ENCODE measurements at places on chromosomes 6 and 20.

DNA sequence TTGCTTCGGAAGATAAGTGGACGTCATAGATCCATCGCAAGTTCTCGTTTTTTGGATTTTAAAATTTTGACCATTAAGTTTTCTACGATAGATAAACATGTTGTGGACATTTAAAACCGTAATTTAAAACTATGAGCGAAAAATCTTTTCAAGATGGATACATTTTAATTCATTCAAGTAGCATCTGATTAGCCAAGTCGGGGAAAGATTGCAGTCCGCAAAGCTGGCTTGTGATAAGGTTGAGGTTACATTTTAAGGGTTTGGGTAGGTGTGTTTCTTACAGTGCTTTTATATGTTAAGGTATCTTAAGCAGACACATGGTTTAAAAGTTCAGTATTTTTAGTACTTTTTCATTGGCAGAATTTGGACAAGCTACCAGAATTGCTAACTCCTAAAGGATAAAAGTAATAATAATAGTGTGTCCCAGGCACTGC lies 1.2 kb downstream of the WTAP start:
- DNase-seq, result peak; percentile 22
- no peaks in the 10 kb centered on the region for H3K36me3 ChIP-seq
- H3K27me3 ChIP-seq, result no peaks in the 10 kb centered on the region
- H3K4me1 ChIP-seq, result no peaks in the 10 kb centered on the region

GRCh38 chr20:8432435-8433148 lies 300.5 kb downstream of the PLCB1 start:
- no peaks in the 10 kb centered on the region for H3K27me3 ChIP-seq
- H3K4me3 ChIP-seq, result no peak overlapping the region
- H3K27ac ChIP-seq, result peak overlapping the region; percentile 28

DNA sequence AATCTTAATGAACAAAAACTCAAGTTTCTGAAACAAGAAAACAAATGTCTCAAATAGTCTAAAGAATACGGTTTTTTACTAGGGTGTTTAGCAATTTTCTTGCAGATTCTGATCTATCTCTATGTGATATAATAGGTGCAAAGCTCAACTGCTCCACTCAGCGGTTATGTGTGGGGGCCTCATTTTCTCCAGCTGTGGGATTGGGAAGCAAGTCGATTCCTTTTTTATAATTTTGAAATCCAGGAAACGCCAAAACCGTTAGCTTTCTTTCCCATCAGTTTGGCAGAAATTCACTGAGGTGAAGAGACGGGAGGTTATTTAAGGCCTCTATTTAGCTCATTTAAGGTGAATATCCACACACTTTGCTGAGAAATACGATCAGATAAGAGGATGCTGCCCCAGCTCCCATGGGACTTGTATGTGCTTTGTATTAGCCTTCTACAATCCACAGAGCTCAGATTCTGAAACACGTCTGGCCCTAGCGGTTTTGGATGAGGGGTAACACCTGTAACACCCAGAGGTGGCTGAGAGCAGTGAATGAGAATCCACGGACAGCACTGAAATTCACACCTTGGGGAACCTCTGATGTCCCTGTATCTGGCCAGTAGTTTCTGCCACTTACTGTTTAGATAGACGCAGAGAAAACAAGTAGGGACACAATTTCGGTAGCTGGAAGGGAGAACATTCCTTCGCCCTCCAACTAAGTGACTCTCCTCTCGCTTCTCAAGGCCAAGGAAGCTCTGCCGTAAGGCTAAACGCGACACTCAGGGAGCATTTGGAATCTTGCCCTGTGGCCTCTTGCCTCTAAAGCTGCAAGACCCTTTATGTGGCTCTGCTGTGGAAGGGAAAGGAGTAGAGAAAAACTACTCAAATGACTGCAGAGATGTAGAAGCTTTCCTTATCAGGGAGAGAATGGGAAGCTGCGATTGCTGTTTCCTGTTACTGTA lies 6.5 kb upstream of the BCAS4 start:
- no peaks in the 10 kb centered on the region for H3K27me3 ChIP-seq
- DNase-seq, result peak; percentile 40
- H3K4me1 ChIP-seq, result peaks cover 4% of the 10 kb centered on the region
- no peaks in the 10 kb centered on the region for H3K36me3 ChIP-seq
- H3K27ac ChIP-seq, result no peak overlapping the region

DNA sequence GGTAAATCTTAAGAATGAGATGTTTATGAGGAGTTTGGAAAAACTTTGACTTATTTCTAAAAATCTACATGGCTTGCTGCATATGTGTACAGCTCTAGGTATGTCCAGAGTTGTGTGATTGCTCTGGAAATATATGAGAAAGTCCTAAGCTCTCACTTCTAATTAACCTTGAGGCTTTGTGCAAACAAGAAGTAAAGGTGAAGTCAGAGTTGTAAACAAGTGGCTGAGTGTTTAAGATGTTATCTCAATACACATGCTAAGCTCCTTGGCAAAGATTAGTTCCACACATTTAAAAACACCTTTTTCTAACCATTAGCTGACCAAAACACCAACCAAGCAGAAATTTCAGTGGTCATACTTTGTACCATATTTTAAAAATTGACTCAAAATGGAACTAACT lies 684.2 kb downstream of the HTR1B start:
- DNase-seq, result peak; percentile 35
- no peaks in the 10 kb centered on the region for H3K36me3 ChIP-seq
- H3K4me3 ChIP-seq, result no peak overlapping the region
- H3K27me3 ChIP-seq, result no peaks in the 10 kb centered on the region

DNA sequence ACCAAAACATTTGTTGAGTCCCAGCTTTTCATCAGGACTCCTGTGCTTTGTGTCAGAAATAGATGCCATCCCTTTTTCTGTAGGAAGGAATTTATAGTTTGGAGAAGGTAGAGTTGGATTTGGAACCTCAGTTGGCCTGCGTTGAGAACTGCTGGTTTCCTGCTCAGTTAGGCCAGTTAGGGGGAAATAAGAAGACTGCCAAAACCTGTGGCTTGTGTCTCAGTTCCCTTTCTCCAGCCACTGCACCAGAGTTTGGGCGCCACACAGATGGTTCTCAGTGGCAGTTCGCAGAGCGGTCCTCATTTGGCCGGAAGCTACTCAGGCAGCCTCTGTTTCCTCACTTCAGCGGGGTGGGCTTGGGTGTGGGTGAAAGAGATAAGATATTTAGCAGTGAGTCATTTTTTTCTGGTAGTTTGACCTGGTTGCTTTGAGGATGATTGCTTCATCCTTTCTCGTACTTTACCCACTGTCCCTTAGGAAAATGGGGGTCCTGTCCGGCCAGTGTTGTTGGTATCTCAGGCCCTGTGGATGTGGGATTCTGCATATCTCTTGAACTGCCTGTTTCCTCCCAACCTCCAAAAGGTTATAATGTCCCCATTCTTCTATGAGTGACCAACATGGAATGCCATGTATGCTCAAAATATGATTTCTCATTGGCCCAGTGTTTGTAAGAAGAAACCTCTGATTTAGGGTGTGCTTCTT lies 53.7 kb downstream of the JARID2 start:
- no peak overlapping the region for H3K4me3 ChIP-seq
- no peak for DNase-seq

Data from mesendoderm (in vitro differentiated cells).